ENCODE measurements at places on chromosomes 7 and 10.

- H3K27me3 ChIP-seq: no peaks in the 10 kb centered on the region
- no peak overlapping the region for H3K4me3 ChIP-seq
- no peak for DNase-seq
- H3K27ac ChIP-seq: no peak overlapping the region
- H3K36me3 ChIP-seq: no peaks in the 10 kb centered on the region
- peaks cover 50% of the 10 kb centered on the region for H3K4me1 ChIP-seq
Observed at GRCh38 chr7:45069444-45070253, 19.1 kb downstream of the NACAD start.

DNA sequence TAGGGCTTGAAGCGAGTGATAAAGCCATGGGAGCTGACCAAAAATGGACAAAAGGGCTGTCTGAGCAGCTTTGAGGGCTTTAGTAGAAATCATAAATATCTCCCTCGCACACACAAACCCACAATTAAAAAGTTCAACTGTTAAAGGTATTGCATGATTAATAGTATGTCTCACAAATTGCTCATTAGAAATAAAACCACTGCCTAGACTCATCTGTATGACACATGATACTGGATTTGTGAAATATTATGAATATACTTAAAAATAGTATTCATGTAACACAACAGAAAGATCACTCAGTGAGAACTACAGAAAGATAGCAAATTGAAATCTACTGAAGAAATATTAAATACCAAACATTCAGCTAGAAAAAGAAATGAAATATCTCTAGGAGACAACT is 11.9 kb upstream of the PTPN12 start:
- no peaks in the 10 kb centered on the region for H3K27me3 ChIP-seq
- H3K27ac ChIP-seq: no peak overlapping the region
- no peak overlapping the region for H3K4me3 ChIP-seq
- no peaks in the 10 kb centered on the region for H3K36me3 ChIP-seq

GRCh38 chr10:18737236-18737635 is 78.0 kb downstream of the ARL5B start:
- no peaks in the 10 kb centered on the region for H3K27me3 ChIP-seq
- H3K27ac ChIP-seq: no peak overlapping the region
- no peaks in the 10 kb centered on the region for H3K36me3 ChIP-seq
- H3K4me3 ChIP-seq: no peak overlapping the region
- H3K4me1 ChIP-seq: no peaks in the 10 kb centered on the region

DNA sequence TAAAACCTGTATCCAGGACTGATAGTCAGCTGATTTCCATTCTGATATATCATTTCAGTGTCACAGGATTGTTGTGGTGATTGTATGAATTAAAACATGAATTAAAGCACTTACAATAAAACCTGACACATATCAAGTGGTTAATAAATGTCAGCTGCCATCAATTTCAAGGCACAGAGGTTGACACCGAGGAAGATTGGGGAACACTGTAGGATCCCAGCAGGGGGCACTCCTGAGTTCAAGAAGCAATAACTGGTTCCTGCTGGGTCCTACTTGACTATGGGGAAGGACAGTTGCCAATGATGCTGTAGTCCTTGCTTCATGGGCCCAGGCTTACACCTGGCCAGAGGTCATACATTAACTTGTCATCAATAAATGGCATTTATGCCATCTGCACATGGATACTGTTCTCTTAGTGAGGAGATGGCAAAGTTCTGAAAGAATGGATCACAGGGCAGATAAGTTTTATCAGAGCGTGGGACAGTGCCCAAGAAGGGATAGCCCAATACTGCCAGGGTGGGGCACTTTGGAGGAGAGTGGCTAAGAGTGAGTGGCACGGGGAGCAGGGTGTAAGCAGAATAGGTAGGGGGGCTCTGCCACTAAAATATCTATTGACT is 24.1 kb downstream of the FZD1 start:
- H3K27ac ChIP-seq: no peak overlapping the region
- H3K27me3 ChIP-seq: no peaks in the 10 kb centered on the region
- DNase-seq: no peak
- H3K4me3 ChIP-seq: no peak overlapping the region
- no peaks in the 10 kb centered on the region for H3K4me1 ChIP-seq

GRCh38 chr7:7104971-7105370 is 77.4 kb upstream of the C1GALT1 start:
- no peak for DNase-seq
- H3K27ac ChIP-seq: no peak overlapping the region

DNA sequence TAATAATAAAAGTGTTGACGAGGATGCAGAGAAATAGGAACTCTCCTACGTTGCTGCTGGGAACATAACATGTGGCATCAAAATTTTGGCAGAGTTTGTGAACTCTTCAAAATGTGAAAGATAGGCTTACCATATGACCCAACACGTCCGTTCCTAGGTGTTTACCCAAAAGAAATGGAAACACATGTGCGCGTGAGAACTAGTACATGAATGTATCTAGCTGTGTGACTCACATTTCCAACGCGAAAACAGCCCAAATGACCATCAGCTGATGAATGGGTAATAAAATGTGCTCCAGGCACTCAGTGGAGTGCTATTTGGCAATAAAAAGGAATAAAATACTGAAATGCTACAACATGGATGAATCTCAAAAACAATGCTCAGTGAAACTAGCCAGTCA is 10.4 kb upstream of the ELFN1 start:
- DNase-seq: no peak
- H3K36me3 ChIP-seq: no peaks in the 10 kb centered on the region
- peaks cover 47% of the 10 kb centered on the region for H3K27me3 ChIP-seq
- H3K27ac ChIP-seq: no peak overlapping the region

- H3K27me3 ChIP-seq: no peaks in the 10 kb centered on the region
- peak overlapping the region; percentile 76 for H3K4me3 ChIP-seq
- peak; percentile 81 for DNase-seq
- H3K4me1 ChIP-seq: peaks cover 12% of the 10 kb centered on the region
Observed at GRCh38 chr10:128210215-128211063, 84.2 kb upstream of the MKI67 start.

DNA sequence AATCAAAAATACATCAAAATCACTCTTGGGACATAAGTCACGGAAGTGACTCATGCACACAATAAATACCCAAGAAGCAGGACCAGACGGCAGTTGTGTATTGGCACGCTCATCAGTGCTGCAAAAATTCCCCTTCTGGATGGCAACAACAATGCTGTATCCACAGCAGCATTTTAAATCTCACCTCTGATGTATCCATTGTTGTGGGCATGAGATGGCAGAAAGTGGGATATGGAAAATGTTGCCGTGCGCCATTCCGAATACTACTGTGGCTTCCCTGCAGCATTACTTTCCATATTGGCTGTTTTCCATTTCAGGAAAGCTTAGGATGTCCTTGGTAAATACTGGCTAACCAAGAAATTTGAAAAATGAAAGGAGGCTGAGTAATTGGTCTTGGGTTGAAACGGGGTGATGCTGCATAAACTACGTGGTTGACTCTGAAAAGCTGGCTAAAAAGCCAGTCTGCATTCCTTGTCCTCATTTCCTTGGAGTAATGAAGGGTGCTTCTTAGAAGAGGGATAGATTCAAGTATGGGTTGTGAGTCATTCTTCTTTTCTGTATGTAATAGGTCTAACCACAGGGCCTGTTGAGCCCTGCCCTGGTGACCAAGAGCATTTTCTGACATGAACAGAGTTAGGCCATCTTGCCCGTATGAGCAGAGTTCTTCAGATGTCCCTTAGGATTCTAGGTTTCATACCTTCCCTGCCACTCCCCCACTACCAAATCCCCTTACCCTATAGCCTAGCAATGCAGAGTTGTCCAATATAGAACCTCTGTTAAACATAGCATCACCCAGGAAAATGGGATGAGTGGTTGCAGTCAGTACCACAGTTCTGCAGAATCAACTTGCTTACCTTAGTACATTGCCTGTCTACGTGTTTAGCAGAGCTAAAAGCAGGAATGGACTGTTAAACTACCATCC is 36.3 kb upstream of the TOMM7 start:
- DNase-seq: no peak
- peaks cover 33% of the 10 kb centered on the region for H3K36me3 ChIP-seq
- peak overlapping the region; percentile 76 for H3K27ac ChIP-seq
- H3K4me3 ChIP-seq: peak overlapping the region; percentile 64

DNA sequence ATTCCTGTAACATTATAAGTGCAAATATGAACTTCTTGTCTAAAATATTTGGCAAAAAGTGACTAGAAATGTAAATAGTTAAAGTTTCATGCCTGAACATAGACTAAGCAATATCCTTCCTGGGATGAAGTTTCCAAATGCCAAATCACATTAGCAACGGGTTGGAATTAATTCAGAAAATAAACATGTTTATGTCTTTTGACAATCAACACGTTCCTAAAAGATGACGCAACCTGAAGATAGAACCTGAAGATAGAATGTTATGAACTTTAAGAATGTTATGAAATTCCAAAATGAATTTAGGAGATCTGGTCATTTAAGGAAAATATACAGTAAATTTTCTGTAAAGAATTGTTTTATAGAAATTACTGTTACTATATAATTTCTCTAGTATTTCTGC is 9.2 kb downstream of the LAMB4 start:
- H3K4me3 ChIP-seq: no peak overlapping the region
- H3K27ac ChIP-seq: no peak overlapping the region
- no peaks in the 10 kb centered on the region for H3K27me3 ChIP-seq
- H3K4me1 ChIP-seq: no peaks in the 10 kb centered on the region

DNA sequence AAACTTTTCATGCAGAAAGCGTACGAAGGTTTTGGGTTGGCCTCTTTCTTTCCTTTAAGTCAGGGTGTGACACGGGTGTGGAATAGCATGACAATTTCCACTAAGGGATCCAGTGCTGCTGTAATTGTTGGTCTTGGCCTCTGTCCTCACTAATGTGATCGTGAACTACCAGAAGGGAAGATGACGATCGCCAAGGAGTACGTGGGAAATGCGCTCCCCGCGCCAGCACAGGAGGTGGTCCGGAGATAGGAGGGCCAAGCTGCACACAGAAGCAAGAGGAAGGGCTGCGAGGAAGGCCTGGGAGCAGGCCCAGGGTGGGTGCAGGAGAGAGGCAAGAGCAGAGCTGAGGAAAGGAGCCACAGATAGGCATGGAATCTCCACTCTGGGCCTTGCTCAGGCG is 79.7 kb upstream of the PODXL start:
- DNase-seq: no peak
- H3K27ac ChIP-seq: no peak overlapping the region
- no peak overlapping the region for H3K4me3 ChIP-seq
- H3K4me1 ChIP-seq: no peaks in the 10 kb centered on the region
- peaks cover 4% of the 10 kb centered on the region for H3K27me3 ChIP-seq

- no peaks in the 10 kb centered on the region for H3K36me3 ChIP-seq
- no peaks in the 10 kb centered on the region for H3K27me3 ChIP-seq
- no peak for DNase-seq
- H3K4me3 ChIP-seq: no peak overlapping the region
Observed at GRCh38 chr10:85648279-85648754, 718.3 kb downstream of the GRID1 start.

- peaks cover 3% of the 10 kb centered on the region for H3K4me1 ChIP-seq
- no peaks in the 10 kb centered on the region for H3K36me3 ChIP-seq
- no peak overlapping the region for H3K4me3 ChIP-seq
Observed at GRCh38 chr7:1672851-1673486, 2.9 kb downstream of the ELFN1 start.

DNA sequence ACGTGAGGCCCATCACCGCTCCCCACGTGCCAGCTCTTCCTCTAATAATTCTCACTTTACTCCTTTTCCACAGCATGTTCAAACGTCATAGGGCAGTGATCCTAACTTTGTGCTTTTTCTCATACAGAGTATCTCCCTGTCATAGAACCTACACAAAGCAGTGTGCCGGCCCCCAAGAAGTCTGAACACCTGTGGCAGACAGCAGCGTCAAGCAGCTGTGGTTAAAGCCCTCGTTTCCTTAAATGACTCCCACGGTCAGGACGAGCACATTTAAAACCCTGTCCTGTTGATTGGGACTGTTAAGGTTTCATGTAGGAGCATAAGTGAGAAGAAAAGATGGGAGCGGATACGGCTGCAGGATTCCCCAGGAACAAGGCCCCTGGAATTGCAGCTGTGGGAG is 267.2 kb downstream of the DIP2C start:
- H3K4me1 ChIP-seq: no peaks in the 10 kb centered on the region
- no peaks in the 10 kb centered on the region for H3K36me3 ChIP-seq
- no peak overlapping the region for H3K27ac ChIP-seq
- H3K4me3 ChIP-seq: no peak overlapping the region
- no peak for DNase-seq

DNA sequence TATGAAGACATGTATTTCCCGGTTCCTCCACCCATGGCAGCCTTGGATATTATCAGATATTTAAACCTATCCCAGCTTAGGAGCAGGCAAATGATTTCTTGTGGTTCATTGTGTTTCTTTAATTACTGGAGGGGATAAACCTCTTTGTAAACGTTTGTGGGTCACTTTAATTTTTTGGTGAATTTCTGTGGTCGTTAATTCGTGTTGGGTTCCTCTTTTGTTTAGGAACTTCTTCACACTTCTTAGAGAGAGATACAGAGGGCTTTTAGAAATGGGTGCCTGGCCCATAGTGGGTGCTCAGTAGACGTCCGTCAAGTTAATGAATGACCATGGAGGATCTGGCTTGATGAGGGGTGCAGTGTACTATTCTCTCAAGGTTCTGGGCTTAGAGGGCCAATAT is 27.2 kb upstream of the NUB1 start:
- no peak overlapping the region for H3K27ac ChIP-seq
- peaks cover 11% of the 10 kb centered on the region for H3K36me3 ChIP-seq
- H3K4me3 ChIP-seq: no peak overlapping the region
- DNase-seq: no peak

DNA sequence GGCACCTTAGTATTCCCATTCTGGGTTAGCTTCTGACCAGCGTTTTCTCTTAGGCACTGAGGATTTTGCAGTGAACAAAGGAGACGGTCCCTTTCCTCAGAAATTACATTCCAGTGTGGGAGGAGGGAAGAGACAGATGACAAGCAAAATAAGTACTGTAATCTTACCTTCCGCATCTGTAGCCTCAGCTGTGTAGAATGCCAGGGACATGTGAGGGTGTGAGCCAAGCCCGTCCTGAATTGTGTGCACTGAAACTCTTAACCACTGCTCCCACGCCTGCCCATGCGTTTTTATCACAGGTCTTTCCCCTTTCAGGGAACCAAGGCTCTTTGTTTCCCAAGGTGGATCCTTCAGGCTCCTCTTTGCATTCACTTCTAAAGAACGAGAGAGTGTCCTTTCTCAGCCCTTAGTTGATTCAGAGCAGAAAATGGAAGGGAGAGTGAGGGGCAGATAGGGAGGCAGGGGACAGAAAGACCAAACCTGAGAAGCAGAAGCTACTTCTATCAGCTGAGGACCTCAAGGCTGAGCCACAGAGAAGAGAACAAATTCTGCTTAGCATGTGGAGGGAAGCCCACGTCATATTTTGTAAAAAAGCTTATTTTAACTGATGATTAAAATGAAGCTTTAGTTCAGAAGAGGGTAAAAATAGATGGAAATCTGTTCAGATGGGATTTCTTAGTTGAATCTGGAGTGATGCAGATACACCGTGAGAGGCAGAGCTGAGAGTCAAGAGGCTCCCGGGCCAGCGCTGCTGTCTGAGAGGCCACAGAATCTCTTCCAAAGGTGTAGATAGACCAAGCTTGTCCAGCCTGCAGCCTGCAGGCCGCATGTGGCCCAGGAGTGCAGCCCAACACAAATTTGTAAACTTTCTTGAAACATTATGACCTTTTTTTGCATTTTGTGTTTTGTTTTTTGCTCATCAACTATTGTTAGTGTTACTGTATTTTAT is 122.5 kb downstream of the CCNY start:
- H3K27ac ChIP-seq: peak overlapping the region; percentile 85
- H3K4me3 ChIP-seq: peak overlapping the region; percentile 58
- H3K36me3 ChIP-seq: no peaks in the 10 kb centered on the region
- no peak for DNase-seq

All from natural killer cell treated with Interleukin-12 subunit alpha and Interleukin-12 subunit beta and Interleukin-15 and Interleukin-18, amount 100 ng/mL, for 72 hours (primary cell).